T47D (cell line): ENCODE measurements at places on chromosomes 11 and 22.

DNA sequence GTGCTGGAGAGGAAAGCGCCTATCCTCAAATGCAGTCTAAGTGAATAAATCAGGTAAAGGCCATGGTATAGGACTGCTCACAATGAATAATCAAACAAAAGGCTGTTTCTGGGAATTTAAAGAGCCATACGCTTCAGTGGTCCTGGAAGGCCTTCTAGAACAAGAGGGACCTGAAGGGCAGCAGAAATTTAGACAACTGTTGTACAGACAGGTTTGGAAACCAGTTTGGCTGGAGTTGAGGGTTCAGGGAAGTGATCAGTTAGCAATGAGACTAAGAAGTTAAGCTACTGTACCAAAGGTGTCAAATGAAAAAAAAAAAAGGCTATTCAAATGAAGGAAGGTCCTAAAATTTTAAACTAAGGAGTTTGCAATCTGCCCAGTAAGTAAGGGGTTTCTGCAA, 56.6 kb upstream of the SCUBE2 start:
- DNase-seq: no peak

DNA sequence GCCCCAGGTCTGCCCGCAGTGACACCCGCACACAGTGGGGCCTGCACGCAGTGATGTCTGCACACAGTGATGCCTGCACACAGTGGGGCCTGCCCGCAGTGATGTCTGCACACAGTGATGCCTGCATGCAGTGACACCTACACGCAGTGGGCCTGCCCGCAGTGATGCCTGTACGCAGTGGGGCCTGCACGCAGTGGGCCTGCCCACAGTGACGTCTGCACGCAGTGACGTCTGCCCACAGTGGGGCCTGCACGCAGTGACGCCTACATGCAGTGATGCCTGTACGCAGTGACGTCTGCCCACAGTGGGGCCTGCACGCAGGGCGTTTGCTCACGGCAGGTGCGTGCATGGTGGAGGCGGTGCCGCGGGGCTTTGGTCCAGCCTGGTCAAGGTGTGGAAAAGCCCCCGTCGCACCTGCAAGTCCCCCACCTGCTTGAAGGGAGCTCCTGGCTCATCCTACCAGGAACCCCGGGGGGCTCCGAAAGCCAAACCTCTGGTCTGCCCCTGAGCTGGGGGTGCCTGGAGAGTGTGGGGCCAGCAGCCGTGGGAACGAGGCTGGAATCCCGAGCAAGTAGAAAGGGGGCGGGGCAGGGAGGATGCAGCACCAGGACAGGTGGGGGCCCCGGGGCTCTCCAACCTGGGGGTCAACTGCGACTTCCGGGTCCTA, 8.9 kb upstream of the SYT8 start:
- no peak for DNase-seq

DNA sequence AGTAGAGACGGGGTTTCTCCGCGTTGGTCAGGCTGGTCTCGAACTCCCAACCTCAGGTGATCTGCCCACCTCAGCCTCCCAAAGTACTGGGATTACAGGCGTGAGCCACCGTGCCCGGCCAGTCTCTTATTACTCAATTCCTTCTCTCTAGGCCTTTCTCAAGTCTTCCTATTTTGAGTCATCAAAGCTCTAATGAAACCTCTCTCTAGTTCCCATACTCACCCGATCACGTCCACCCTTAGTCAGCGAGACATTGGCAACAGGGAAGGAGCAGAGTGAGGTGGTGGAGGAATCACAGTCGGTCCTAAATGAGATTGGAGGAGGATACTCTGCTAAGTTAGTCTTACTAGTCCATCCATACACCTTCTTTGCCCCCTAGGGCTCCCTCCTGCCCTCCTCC, 5.0 kb downstream of the BSCL2 start:
- no peak for DNase-seq

GRCh38 chr11:75946531-75947530, 131.8 kb downstream of the UVRAG start:
- no peak for DNase-seq

DNA sequence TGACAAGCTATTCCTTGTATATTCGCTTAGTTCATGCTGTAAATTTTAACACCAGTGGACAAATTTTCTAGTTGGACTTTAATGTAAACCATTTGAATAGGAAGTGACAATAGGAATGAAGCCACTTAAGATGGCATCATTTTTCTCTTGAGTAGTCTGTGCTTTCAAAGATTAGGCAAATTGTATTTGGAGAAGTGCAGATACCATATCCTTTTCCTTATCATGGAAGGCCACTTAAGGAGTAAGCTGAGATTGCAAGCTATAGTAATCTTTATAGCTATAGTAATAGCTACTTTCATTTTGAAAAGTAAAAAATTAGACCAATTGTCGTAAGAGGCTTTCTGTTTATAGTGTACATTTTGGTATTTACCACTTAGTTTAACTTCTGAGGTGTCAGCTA, 12.8 kb downstream of the CAPRIN1 start:
- DNase-seq: no peak

GRCh38 chr11:102139081-102139498, 28.8 kb downstream of the YAP1 start:
- DNase-seq: no peak

- DNase-seq: no peak
These were observed 1.6 kb downstream of the RNASEH2C start for GRCh38 chr11:65718964-65719492.

- DNase-seq: no peak
These were observed 78.9 kb downstream of the C11orf58 start for GRCh38 chr11:16817351-16817750.

DNA sequence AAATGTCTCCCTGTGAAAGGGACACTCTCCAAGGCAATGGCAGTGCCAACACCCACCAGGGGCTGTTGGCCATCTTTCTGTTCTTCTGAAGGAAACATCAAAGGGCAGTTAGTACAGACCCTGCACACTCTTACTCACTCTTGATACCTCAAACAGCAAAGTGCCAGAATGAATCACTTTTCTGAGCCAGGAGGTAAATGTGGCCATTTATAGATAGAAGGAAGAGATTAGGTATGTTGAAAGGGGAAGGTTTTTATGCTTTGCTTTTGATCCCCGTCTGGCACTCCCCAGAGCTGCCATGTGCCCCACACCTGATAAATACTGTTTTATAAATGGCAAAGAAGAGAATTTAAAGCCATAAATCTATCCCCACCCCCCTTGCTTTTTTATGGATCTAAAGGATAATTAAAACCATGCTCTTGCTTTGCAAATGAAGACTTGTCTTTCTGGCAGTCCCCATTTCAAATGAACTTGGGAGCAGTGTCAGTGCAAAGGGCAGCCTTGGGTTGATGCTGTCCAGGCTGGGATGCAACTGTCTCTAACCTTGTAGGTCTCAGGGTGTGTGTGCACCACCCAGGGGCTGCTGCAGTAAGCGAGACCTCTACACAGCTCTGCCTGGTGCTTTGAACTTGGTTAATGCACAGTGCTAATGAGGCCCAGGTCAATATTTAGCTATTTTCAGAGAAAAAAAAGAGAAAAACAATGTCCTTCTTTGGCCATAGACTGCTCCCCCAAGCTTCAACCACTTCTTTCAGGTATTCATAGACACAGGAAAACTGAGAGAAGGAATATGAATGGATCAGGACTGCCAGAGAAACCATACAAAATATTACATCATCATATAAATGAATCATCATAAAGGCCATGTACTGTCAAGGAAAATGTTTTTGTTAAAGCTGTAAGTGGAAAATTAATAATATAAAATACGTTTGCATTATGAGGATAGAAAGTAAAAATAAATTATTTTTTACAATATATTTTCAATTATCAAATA, 207.5 kb downstream of the ETS1 start:
- no peak for DNase-seq

DNA sequence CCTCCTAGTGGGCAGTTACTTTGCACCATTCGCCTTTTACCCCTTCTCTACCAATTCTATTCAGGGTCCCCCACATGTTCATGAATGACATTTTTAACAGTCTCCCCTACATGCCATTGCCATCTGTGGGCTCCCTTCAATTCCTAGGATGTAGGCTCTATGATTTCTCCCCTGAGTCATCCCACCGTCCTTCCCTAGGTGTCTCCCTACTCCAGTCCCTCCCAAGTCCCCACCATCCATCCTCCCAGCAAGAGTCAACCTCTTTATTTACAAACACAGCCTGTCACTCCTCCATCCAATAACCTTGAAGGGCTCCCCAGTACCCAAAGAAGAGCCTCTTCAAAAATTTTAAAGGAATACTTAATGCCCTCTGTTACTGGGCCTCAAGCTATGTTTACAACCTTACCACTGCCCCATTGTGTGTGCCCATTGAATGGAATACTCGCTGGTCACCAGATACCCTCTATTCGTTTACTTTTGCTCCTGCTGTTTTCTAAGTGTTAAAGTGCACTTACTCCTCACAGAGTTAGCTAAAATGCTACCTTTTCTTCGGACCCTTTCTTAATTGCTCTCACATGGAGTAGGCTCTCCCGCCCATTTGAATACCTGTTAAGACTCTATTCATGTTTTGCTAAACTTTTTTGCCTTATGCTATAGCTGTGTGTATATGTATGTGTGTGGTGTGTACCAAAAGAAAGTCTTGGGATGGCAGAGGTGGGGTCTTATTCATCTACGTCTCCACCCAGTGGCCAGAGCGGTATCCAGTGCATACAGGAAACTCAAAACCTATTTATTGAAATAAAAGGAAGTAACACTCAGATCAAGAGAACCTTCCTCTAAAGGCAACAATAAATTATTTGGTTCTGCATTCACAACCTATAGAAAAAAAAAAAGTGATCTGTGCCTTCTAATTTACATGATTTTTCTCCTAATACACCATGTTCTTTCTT, 235.8 kb upstream of the CCDC90B start:
- DNase-seq: peak; percentile 65

GRCh38 chr11:97622795-97623194, 1233.0 kb downstream of the JRKL start:
- DNase-seq: no peak

- DNase-seq: no peak
These were observed 2.4 kb downstream of the TPBGL start for GRCh38 chr11:75242722-75243600.

DNA sequence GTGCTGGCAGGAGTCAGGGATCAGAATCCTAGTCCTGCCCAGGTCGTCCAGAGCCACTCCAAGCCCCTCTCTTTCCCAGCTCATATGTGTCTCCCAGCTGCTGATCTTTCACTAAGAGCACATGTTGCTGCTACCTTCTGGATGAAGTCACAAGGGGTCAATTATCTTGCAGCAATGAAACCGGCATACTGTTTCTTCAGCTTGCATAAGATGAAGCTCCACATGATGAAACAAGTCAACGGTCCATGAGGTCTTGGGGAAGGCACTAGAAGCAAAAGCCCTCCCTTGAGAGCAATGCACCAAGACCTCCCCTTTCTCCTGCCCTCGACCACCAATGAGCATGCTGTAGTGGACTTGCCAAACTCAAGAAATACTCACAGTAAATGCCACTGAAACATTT, 148.9 kb downstream of the TENM4 start:
- DNase-seq: no peak

- DNase-seq: no peak
These were observed 273.5 kb upstream of the PLET1 start for GRCh38 chr11:112534208-112534607.

GRCh38 chr11:67295846-67296245, 6.7 kb downstream of the ANKRD13D start:
- DNase-seq: no peak

- DNase-seq: no peak
These were observed 142.6 kb upstream of the BLID start for GRCh38 chr11:122258446-122259194.

DNA sequence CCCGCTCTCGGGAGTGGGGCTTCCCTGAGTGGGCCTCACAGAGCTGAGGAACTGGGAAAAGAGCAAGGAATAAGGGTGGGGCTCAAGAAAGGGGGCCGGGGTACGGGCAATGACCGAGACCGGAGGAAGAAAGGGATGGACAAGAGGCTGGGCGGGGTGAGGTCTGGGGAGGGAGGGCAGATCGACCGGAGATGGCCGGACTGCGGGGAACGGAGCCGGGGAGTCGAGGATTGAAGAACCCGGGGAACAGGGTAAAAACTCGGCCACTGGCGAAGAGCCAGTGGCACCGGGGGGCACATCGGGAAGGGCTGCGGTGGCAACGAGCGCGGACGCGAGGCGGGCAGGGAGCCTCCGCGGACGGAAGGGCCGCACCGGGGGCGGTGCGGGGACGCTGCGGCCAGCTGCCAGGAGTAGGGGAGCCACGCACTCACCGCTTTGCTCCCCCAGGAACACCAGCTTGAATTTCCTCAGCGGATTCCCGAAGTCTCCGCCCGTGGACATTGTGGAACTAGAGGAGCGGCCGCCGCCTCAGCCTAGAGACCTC, 667 bp downstream of the RAB6A start:
- peak; percentile 25 for DNase-seq

DNA sequence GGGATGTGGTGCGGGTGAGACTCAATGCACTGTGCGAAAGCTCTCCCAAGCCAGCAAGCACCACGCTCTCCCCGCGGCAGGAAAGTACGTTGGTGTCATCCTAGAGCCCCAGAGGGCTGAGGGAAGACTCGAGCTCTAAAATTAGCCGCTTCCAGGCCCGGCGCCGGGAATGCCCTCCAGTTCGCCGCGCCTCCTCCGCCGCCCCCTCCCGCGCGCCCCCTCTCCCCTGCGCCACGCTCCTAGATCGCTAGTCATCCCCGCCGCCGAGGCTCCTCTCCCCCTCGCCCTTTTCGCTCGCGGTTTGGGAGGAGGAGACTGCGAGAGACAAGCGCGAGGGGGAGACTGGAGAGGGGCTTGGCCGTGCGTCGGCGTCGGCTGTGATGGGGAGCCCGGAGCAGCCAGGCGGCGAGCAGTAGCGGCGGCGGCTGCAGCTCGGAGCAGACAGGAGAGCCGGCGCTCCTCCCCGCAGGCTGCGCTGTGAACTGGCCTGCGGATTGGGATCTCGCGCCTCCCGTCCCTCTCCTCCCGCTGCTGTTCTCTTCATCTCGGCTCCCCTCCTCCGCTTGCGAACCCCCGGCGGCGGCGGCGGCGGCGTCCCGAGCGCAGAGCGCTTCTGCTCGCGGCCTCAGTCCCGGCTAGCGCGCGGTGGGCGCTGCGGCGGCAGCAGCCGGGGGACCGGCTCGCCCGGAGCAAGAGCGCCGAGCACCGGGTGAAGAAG, at the start of gene FAT3:
TSS of gene FAT3 (plus strand) at position 412 of the 718 bp plus-strand sequence. CDS start 127,295 bp downstream, outside the sequence.
- DNase-seq: no peak
